ENCODE measurements at places on chromosomes 2 and 18.

DNA sequence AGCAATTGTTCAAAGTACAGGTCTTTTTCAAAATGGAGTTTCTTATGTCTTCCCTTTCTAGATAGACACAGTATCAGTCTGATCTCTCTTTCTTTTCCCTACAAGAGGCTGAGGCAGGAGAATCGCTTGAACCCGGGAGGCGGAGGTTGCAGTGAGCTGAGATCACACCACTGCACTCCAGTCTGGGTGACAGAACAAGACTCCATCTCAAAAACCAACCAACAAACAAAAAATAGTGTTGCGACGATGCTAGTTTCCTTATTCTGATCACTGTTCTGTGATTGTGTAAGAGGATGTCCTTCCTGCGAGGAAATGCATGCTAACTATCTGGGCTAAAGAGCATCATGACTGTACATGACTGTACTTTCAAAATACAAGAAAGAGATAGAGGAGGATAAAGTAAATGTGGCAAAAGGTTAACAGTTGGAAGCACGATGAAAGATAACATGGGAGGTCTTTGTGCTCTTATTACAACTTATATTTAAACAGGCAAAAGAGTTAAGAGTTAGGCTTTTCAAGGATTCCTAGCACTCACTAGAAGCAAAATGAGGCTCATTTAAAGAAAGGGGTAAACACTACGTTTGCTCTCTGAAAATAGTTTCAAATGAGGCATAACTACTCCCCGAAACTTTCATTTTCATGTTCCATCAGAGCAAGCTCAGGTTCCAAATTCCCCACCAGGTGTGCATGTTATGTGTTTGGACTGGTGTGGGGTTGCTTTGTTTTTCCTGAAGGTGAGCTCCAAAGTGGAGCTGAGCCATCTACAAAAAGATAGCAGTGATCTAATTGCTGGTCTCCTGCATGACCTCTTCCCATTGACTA, 23.8 kb downstream of the SOWAHC start:
- no peak for DNase-seq

- no peak for DNase-seq
Observed at GRCh38 chr2:202102425-202103000, 29.5 kb downstream of the KIAA2012 start.

DNA sequence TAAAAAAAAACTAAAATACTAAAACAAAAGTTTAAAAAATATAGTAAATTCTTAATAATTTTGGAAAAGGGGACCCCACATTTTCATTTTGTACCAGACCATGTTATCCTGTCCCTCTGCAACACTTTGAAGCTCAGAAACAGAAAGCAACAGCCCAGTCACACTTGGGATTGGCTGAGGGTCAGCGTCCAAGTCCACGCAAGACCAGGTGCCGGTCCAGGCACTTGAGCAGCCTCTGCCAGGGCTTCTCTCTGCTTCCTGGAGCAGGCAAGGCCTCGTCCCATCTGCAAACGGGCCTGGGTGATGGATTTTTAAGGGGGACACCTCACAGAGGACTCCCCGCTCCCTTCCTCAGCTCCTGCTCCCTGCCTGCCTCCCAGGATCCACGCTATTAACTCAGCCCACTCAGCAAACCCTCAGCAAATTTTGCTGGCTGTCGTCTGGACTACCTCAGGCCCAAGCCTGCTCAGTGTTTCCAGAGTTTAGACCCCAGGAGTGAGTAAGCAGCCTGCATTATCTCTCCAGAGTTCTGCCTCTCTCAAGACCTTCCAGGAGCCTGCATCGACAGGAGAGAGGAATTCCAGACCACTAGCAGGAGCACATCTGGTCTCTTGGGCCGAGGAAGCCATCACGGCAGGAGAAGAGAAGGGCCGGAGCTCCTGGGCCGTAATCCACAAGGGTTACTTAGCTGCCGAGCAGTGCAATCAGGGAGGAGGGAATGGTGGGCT, 88.7 kb upstream of the STPG4 start:
- DNase-seq, result no peak

GRCh38 chr2:142937347-142937746, 59.9 kb downstream of the KYNU start:
- no peak for DNase-seq

DNA sequence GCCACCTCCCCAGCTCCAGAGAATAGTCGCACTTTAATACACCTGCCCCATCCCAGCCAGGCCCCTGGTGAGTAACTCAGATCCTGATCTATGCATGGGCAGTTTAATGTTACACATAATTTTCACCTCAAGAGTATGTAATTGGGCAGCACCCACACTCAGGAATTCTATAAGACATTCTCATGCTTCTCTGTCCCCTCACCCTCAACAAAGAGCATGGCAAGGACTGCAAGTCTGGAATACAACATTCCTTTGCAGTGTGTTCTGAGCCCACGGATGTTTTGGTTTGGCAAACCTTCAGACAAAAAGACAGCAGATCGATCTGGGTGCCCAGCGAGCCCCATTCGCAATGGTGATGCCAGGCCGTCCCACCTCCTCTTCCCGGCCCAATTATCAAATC, 4.9 kb upstream of the SLC14A1 start:
- no peak for DNase-seq

GRCh38 chr2:42110641-42111322, 58.4 kb upstream of the EML4 start:
- peak; percentile 20 for DNase-seq

DNA sequence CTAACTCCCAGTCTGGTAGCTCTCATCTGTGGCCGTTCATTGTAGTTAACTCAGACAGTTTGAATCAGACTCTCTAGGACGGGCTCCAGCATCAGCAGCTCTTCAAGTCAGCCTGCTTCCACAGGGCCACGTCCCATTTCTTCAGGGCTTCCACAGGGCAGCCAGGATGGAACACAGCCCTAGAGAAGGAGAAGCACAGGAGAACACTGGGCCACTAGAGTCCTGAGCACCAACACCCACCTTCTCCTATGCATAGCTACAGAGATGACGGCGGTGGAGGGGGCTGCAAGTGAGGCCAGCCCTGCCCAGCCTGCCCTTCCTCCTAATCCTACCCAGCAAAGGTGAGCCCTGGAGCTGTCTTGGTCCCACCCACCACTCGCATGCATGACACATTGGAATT, 10.2 kb upstream of the TEX261 start:
- DNase-seq, result no peak

- DNase-seq, result no peak
Observed at GRCh38 chr2:183014005-183014404, 24.3 kb downstream of the NCKAP1 start.

DNA sequence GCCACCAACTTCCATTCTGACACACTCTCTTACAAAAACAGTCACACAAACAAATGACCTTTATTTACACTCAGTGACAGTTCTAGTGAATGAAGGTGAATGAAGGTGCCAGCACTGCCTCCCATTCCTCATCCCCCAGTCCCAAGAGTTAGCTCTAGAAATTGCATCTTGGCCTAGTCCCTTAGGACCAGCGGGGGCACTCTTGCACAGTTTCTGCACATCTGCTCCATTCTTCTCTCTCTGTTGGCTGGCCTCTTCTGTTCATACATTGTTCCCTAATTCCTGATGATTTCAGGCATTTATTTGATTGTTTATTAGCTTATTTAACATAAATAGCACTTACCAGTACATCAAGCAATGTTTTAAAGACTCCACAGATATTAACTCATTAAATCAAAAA, 30.9 kb downstream of the GAREM1 start:
- DNase-seq, result peak; percentile 18

GRCh38 chr2:166090346-166090745, 37.5 kb downstream of the SCN1A start:
- DNase-seq, result no peak

- no peak for DNase-seq
Observed at GRCh38 chr2:73225513-73226360, 7.3 kb downstream of the PRADC1 start.

GRCh38 chr2:133871545-133872209, 303.4 kb upstream of the NCKAP5 start:
- DNase-seq, result no peak

DNA sequence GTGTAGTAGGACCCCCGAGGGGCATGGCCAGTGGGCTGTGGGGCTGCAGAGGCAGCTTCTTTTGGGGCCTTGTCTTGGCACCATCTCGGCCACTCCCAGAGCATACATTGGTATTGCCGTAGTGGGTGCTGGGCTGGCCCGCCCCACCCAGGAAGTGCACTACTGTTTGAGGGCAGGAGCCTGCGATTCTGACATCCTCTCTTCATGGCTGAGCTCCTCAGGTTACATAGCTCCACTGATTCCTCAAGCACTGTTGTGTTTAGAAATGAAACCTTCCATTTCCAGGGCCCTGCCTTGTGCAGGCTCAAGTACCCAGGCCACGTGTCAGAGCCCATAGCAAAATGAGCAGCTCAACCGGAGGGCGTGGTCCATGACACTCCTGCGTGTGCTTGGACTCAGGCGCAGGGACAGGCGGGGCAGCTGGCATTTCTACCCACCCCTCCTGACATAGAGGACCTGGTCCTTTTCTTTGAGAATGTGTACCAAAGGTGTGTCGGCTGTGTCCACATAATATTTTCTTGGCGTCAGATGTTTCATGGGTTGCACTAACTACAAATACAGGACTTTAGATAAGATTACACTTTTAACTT, 67.9 kb downstream of the DGKD start:
- no peak for DNase-seq

GRCh38 chr2:135948642-135949355, 36.6 kb downstream of the DARS1 start:
- no peak for DNase-seq

All from substantia nigra (tissue), 51 donors.